ENCODE measurements at places on chromosomes 4 and X.

- no peak for DNase-seq
These were observed 31.5 kb downstream of the IRS4 start for GRCh38 chrX:108704839-108705238.

DNA sequence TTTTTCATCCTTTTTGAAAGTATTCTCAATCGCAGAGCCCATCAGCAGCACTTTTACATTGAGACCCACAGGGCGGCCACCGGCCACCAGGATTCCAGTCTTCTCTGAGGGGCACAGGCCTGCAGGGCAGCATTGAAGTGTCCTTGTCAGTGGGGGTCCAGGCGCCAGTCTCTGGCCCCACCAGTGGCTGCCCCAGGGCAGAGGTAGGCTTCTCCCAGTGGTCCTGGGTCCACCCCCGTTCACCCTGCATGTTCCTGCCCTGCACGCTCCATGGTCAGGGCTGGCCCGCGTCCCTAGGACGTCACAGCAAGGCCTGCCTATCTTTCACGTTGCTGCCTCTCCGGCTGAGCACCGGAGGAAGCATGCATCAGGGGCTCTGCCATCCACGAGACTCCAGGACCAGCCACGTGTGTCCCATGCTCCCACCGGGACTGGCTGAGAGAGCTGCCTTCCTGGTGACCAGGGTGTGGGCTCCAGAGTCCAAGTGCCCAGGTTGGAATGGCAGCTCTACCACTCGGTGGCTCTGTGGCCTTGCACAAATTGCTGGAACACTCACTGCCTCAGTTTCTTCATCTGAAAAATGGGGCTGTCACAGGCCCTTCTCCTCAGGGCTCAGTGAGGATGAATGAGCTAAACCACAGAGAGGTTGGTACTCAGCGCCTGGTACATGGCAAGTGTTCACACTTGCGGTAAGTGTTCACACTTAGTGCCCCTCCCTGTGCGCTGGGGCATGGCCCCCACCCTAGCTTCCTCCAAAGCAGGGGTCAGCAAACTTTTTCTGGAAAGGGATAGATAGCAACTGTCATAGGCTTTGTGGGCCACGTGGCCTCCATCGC, 30.7 kb upstream of the JAKMIP1 start:
- no peak for DNase-seq

DNA sequence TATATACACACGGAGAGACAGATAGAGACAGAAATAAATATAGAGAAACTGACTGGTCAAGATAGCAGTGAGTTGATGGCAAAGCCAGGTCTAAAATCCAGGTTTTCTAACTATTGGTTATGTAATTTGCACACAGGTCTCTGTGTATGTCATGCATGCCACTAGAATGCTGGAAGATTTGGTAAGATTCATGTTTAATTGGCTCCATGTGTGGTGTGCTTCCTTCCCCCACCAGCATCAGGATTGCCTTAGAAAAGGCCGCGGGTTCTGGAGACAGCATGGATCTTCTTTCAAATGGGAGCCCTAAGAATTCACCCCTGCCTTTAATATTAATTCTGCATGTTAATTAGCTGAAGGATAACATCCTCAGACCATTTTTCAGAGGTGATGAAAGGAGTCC, 31.3 kb downstream of the HAND2 start:
- no peak for DNase-seq

DNA sequence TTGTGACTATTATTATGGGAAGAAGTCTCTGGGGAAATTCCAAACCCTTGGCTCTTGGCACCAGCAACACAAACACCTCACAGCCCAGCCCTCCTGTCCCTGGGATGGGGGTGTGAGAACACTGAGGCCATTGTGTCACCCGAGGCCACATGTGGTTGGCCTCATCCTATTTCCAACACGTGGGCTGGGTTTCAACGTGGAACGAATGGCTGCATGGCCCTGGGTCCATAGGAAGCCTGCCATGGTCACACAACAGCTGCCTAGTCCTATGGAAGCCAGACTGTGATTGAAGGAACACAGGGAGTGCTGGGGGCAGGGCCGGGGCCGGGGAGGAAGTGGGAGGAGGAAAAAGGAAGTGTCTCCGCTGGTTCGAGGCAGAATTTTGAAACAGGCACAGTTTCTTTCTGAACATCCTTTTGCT, 10.0 kb downstream of the CLCN4 start:
- DNase-seq, result peak; percentile 72

- DNase-seq, result no peak
These were observed 268.6 kb upstream of the PCDH18 start for GRCh38 chr4:137800861-137801260.

DNA sequence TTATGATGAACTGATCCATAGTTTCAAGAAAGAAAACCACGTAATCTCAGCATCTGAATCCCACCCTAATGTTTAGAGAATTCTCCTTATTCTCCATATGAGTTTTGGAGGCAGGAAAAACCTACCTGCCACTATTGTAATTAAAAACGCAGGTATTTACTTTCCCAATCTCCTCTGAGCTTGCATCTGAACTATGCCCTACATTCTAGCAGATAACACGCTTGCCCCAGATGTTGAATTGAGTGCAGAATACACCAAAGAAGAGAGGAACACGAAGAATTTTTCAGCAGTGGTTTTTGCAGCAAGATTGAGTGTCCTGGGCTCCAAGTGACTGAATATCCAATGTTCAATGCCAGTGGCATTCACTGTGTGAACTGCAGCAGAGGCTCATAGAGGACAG, 182.4 kb downstream of the COX18 start:
- no peak for DNase-seq

DNA sequence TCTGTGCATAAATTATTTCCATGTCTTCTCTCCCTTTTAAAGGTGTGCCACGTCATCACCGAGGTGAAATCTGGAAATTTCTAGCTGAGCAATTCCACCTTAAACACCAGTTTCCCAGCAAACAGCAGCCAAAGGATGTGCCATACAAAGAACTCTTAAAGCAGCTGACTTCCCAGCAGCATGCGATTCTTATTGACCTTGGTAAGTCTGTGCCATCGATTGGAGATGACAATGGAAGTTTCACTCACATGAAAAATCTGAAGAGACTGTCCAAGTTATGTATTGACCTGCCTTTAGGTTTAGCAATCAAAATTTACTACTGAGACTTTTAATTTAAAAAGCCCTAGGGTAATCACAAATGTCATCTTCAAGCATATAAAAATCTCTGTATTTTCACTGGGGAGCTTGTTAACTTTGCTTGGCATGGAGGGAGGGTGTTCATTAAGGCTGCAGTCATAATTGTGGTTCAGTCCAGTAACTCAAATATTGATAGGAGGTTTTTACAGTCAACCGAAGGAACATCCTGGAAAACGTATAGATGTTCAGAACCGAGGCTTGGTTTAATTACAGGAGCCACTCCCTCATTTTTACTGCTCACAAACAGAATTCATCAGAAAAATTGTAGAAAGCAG, 142.9 kb downstream of the PTTG2 start:
- DNase-seq, result no peak

Measured in inflammatory macrophage (primary cell).